ENCODE measurements at places on chromosomes 2 and 18.
A peak's percentile ranks its signal among the peaks of the same experiment; 100 is the strongest.

GRCh38 chr2:16718576-16719484, 53.2 kb upstream of the CYRIA start:
- DNase-seq, result no peak

DNA sequence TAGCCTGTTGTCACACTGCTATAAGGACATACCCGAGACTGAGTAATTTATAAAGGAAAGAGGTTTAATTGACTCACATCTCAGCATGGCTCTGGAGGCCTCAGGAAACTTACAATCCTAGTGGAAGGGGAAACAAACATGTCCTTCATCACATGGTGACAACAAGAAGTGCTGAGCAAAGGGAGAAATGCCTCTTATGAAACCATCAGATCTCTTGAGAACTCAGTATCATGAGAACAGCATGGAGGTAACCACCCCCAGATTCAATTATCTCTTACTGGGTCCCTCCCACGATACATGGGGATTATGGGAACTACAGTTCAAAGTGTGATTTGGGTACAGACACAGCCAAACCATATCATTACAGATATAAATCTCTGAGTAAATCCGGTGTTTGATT, 148.7 kb downstream of the PRPF40A start:
- no peak for DNase-seq

DNA sequence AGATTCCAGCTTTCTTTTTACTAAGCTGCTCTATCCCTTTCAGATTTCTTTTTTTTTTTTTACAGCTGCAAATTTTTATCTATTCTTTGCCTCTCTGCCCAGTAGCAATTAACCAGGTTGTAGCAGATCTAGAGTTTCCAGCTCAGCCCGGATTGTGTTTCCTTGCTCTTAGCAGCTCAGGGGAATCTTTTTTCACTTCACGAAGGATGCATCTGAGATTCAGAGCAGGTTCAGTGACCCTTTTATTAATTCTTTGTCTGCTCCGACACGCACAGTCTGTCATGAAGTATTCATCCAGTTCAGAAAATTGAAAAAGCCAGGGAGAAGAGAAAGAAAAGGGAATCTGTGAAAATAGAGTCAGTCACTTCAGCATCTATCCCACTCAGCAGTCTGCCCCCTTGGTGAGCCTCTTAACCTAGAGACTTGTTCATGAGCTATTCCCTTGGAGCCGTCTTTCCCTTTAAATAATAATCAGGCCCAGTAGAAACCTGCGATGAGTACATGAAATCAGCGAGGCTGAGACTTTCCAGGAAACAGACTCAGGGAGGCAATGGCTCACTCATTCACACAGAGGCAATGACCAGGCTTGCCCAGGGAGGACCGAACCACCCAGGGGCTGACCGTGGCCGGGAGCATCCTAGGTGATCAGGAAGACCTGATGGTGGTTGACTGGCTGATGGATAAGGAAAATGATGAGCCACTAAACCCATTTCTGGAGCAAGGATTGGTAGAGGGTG, 103.4 kb upstream of the ITGA6 start:
- no peak for DNase-seq

- DNase-seq, result no peak
Observed at GRCh38 chr2:233259730-233260129, 8.3 kb downstream of the ATG16L1 start.

DNA sequence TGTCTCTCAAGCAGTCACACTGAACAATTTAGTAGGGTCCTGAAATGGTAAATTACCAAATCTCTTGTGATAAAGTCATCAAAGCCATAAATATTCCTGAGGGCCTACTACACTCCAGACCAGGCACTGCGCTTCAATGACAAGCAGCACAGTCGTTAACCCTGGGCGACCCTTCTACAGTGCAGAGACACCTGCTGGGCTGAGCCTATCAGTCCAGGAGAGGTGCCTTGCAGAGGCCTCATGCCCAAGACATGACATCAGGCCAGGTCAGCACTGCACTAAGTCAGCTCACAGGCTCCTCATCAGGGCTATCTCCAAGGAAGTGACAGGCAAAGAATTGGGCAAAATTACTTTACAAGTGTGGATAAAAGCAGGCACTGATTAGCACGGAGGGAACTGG, 166.4 kb upstream of the EPB41L3 start:
- DNase-seq, result no peak

- DNase-seq, result no peak
Observed at GRCh38 chr18:12307701-12308385, at the start of gene TUBB6. TSS of gene TUBB6 (plus strand) at chr18:12308241. CDS start at chr18:12308293, 52 bp downstream.

DNA sequence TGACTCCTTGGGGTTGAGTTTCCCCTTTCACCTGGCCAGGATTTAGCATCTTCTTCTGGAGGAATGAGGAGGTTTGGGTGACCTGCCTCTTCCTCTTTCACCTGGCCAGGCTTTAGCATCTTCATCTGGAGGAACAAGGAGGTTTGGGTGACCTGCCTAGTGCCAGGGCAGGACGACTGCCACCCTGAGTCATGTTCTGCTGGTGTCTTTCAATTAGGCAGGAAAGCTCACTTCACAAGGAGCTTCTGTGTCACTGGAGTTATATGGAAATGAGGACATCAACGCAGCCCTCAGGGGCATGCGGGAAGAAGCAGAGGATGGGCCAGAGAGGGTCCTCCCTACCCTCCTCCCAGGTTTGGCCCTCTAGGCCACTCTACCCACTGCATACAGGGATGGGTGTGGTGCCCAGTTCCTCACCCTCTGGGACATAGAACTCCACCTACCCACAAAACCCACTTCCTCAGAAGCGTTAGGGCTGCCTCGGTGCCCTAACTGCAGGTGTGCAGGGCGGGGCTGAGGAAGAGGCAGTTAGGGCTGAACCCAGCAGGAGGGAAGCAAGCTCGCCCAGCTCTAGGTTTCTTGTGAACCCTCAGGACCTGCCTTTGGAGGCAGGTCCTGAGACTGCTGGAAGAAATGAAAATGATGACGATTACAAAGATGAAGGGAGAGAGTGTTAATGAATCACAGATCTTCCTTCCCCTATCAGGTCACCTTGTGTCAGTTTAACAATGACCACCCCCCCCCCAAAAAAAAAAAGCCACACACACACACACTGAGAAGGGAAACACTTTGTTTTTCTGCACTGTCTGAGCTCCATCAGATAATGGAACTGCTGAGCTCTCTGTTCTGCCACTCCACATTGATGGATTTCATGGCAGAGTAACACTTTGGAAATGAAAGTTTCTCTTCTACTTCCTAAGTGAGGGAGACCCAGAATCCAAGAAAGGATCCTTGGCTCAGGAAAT, 71.0 kb downstream of the ARL4C start:
- no peak for DNase-seq

DNA sequence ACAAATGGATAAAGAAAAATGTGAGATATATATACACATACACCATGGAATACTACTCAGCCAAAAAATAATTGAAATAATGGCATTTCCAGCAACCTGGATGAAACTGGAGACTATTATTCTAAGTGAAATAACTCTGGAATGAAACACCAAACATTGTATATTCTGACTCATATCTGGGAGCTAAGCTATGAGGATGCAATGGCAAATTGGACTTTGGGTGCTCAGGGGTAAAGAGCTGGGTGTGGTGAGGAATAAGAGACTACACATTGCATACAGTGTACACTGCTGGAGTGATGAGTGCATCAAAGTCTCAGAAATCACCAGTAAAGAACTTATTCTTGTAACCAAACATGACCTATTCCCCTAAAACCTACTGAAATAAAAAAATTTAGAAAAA, 636.0 kb upstream of the LRATD1 start:
- no peak for DNase-seq

DNA sequence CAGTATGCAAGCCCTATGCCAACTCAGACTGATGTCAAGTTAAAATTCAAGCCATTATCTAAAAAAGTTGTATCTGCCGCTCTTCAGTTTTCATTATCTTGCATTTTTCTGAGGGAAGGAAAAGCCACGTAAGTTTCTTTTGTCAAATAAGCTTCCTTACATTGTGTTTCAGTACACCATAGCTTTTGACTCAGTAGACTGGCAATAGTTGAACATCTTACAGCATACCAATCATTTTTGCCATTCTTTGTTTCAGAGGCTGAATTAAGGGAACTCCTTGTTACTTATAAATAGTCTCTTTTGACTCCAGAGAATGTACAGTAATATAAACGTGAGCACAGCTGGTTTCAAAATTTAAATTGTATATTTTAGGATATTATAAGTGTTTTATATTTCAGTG, 120.6 kb downstream of the EHBP1 start:
- no peak for DNase-seq

DNA sequence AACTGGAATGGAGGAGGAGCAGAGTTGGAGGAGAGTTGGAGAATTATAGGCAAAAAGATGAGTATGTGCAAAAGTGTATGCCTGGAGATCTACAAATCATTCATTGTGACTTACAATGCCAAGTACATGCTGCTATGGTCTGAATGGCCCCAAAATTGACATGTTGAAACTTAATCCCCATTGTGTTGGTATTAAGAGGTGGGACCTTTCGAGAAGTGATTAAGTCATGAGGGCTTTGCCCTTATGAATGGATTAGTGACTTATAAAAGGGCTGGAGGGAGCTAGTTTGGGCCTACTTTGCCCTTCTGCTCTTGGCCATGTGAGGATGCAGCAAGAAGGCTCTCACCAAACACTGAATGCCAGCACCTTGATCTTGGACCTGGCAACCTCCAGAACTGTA, 6.3 kb upstream of the RBMS1 start:
- no peak for DNase-seq

DNA sequence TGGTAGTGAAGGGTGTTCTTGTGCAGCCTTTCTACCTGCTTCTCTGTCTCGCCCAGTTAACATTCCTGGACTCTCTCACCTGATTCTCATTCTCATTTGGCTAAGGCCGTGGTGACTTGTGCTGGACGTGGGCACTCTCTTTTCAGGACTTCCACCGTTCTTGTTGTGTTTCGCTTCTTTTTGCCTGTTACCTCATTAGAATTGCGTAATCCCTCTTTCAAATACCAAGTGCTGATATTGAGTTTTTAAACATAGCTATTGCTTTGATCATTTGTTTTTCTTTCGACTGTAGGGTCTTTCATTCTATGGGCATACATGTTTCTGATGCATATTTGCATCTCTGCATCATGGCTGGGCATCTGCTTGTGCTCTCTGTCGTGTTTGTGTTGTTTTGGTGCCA, 287.0 kb downstream of the ALPK2 start:
- no peak for DNase-seq

GRCh38 chr2:176068419-176068832, 15.3 kb downstream of the EVX2 start:
- no peak for DNase-seq

DNA sequence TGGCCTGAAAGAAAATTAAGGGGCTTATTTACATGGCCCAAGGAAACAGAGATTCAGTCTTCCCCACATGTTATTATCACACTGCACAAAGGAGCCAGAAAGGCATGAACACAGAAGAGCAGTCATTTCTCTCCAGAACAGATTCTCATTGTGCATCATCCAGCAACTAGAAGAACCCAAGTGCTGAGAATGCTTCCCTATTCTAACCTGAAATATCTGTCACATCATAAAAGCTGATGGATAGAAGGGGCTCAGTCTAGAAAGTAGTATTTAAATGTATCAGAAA, 145.8 kb downstream of the TMEM163 start:
- no peak for DNase-seq

DNA sequence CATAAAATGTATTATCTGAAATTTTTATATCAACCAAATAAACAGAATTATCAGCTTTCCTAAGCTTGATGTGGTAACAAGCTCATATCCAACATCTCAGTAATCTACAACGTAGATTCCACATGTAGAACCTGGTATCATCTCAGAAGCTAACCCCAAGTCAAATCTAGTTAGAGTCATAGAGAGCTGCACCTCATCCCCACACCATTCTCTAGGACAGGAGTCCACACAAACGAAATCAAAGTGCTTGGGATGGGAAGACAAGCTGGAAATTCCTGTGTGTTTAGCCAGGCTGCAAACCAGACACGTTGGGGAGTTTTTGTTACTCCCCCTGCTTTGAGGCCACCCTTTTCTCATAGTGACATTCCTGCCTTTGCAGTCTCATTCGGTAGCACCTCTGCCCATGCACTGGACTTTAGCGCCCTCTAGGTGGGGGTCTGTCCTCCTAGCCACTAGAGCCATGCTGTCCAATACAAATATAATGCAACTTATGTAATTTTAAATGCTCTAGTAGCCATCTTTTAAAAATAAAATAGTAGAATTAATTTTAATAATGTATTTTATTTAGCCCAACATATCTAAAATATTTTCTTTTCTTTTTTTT, 28.1 kb upstream of the SATB2 start:
- DNase-seq, result peak; percentile 41

DNA sequence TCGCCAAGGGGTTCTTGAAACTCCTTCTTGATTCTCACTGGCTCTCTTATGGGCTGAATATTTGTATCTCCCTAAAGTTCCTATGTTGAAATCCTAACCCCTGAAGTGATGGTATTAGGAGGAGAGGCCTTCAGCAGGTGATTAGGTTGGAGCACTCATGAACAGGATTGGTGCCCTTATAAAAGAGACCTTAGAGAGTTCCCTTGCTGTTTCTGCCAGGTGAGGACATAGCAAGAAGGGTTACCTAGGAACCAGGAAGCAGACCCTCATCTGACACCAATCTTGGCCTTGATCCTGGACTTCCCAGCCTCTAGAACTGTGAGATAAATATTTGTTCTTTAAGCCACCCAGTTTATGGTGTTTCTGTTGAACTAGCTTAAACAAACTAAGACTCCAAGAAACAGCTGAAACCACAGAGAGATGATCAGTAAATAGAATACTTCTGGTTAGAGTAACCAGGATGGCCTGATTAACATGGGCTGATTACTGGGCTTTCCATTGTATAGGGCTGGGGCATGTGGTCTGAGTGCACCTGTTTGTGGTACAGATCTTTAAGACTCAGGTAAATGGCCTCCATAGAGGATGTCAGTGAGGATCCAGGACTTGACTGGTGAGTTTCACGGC, 7.7 kb upstream of the CDC42EP3 start:
- DNase-seq, result no peak

- no peak for DNase-seq
Observed at GRCh38 chr2:24930768-24931167, 10.7 kb upstream of the ADCY3 start.

DNA sequence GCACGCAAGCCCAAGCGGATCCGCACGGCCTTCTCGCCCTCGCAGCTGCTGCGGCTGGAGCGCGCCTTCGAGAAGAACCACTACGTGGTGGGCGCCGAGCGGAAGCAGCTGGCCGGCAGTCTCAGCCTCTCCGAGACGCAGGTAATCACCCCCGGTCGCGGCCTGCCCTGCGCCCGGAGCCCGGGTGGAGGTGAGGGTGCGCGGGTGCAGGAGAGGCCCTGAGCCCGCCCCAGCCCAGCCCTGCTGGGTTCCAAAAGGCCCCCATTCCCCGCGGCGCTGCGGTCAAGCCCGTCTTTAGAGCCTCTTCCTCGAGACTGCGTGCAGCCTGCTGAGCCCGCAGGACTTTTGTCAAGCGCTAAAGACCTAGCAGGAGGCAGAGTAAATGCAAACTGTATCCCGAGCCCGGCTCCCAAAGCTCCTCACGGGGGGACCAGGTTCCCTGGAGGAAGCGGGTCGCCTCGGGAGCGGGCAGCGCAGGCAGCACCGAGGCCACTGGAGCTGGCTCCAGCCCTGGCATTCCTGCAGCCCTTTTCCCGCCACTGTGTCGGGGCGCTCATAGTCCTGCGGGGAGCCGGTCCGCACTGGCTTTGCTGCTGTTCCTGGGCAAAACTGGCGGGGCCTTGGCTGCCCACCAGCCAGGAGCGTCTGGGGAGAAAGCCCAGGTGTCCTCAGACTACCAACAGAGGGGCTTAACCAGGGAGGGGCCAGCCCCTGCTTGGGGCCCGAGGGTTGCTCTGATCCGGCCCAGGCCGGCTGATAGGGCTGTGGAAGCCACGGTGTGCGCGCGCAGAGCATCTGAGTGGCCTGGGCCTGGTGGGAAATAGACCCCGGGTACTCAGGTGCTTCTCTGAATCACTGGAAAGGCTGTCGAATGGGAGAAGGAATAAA, 7.3 kb downstream of the EMX1 start:
- DNase-seq, result no peak

All from AML-193 (cell line).